ENCODE measurements at places on chromosomes 3 and 15.

GRCh38 chr3:107938143-107938542 lies 152.7 kb downstream of the CD47 start:
- DNase-seq: no peak

DNA sequence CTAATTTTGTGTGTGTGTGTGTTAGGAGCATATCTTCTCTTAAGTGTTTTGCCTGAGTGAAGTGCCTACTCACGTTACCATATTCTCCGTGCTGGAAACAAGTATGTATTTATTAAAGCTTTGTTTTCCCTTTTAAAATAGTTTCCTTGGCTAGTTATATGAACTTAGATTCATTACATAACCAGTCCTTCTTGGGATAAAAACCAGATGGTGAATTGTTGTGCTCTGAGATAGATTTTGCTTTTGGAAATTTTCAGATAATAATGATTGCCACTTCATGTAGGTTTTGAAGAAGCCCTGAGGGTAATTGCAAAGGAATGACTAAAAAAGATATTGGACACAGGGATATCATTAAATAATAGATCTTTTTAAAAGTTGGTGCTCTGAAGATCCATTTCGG lies 390.2 kb upstream of the SGO1 start:
- DNase-seq: no peak

DNA sequence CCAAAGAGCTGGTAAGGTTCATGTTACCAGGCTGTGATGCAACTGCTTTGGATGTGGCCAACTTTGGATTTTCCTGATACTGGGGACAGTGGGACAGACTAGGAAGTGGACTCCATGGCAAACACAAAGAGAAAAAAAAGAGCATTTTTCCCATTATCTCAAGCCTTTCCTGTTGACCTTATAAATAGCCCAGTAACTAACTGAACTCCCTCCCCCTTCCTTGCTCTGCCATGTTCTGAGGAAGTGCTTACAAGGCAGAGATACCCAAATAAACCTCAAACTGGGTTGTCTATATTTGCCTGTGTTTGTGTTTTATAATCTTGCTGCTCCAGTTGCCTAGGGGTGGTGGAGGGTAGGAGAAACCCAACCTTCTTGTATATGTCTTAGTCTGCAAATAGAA lies 27.3 kb upstream of the SLC9A9 start:
- no peak for DNase-seq

DNA sequence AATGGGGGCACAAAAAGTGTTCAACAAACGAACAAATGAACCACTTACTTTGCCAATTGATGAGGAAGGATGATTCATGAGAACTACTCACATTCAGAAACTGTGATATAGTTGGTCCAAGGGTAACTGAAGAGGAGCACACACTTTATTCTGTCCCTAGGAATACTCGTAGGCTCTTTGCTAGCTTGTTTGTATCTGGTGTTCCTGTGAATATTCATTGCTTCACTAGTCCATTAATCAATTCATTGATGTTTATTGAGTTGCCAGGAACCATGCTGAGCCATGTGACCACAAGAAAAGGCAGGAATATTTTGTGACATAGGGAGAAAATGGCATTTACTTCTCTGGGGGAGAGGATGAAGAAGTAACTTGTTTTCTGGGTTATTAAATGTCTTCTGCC lies 338.3 kb downstream of the IL20RB start:
- no peak for DNase-seq

GRCh38 chr15:76529911-76530310 lies 193.3 kb downstream of the ISL2 start:
- no peak for DNase-seq

GRCh38 chr3:194661946-194662345 lies 10.0 kb downstream of the LSG1 start:
- DNase-seq: no peak

DNA sequence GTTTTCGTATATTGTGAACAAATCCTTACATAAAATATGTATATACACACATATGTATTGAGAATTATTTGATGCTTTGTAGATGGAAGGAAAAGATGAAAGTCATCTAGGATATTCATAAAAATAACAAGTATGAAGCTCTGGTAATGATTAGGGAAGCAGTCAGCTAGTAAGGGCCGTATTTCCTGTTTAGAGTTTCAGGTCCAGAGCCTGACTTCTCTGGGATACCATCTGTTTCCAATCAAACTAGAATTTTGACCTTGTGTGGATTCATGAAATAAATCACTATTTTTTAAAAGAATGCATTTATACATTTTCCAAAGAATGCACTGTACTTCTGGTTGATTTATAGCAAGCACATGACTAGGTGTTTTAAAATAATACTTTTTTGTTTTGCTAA lies 156.1 kb upstream of the CGNL1 start:
- DNase-seq: no peak

GRCh38 chr3:33799202-33799551 lies 747 bp downstream of the PDCD6IP start:
- no peak for DNase-seq

DNA sequence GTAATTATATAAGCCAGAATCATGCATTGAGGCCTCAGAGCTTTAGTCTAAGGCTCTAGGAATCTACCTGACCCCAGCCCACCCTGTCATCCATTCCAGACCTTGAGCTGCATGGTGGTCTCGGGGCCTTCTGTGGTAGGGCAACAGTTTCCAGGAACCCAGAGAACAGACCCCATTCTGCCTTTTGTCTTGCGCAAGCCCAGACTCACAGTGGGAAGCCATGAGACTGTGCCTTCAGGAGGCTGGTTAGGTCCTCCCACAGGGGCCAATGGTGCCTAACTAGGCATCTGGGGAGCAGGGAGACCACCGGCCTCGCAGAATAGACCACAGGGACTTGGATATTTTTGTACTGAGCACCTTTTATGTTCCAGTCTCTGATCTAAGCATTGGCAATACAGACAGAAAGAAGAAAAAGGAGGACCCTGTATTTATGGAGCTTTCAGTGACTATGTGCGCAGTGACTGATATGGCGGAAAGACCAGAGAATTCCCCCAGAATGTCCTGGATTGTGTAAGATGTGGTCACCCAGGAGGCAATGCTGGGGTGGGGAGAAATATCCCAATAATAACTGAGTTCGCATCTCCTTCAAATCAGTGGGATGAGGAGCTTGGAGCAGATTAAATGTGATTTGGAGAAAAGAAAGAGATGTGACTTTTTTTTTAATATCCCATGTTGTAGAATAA lies 40.1 kb downstream of the MCF2L2 start:
- DNase-seq: no peak

DNA sequence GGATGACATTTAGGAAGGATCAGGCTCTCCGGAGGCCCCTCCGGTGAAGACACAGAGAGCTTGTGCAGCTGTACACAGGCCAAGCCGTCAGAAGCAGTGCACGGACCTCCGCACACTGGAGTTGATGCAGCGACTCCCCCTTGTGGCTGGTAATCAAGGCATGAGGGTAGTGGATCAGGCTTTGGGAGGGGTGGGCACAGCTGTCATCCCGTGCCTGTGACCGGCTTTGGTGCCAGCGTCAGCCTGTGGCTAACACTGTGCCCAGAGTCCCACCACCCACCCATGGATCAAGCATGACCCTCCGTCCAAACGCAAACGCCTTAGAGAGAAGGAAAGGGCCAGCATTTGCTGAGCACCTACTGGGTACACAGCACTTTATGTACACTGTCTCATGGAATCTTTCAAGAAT lies 8.2 kb upstream of the GRIP2 start:
- DNase-seq: no peak

DNA sequence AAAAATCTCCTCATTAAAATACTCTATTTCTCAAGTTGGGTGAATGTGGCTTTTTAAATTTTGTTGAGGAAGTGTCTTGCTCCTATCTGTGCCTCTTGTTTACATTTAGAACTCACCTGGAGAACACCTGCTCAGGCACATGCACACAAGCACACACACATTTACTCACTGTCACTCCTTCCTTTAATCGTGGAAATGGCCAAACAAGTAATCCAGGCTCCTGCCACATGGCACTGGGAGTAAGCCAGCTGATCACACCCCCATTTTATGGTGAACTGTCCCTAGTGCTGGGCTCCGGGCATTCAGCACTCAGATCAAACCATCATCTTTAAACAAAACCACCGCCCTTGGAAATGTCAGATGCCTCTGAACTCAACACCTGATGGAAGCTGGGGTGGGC lies 204.7 kb upstream of the BHLHE40 start:
- no peak for DNase-seq

DNA sequence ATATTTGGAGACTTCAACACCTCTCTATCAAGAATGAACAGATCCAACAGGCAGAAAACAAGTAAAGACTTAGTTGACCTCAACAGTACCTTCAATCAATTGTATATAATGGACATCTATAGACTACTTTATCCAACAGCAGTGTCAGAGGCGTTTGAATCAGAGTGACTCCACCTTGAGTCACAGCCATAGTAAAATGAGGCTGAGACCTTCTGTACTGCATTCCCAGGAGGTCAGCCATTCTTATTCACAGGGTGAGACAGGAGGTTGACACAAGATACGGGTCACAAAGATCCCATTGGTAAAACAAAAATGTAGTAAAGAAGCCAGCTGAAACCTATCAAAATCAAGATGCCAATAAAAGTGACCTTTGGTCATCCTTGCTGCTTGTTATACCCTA lies 299.8 kb downstream of the CNTN3 start:
- no peak for DNase-seq

GRCh38 chr3:152061296-152061695 lies 187.9 kb downstream of the SUCNR1 start:
- no peak for DNase-seq

DNA sequence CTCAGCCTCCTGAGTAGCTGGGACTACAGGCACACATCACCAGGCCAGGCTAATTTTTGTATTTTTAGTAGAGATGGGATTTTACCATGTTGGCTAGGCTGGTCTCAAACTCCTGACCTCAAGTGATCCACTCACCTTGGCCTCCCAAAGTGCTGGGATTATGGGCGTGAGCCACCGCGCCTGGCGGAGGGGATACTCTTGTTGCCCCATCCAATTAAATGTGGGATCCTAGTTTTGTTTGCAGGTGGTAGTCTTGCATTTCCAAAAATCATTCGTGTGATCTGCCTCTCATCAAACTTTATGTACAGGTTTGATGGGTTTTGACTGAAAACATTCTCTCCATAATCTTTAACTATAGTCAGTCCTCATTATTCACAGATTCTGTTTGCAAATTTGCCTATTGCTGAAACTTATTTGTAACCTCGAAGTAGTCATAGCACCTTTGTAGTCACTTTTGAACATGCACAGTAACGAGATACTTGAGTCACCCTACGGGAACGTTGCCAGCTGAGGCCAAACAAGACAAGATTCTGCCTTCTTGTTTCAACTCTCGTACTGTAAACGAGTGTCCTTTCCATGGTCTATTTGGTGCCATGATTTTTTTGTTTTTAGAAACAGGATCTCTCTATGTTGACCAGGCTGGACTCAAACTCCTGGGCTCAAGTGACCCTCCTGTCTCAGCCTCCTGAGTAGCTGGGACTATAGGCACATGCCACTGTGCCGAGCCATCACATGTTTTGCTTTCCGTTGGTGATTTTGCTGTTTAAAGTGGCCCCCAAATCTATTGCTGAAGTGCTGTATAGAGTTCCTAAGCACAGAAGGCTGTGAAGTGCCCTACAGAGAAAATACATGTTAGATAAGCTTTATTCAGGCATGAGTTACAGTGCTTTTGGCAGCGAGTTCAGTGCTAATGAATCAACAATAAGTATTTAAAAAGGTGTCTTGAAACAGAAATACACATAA lies 8.1 kb upstream of the MAPK6 start:
- no peak for DNase-seq

GRCh38 chr3:45790596-45790995 lies 5.7 kb downstream of the SLC6A20 start:
- DNase-seq: no peak

DNA sequence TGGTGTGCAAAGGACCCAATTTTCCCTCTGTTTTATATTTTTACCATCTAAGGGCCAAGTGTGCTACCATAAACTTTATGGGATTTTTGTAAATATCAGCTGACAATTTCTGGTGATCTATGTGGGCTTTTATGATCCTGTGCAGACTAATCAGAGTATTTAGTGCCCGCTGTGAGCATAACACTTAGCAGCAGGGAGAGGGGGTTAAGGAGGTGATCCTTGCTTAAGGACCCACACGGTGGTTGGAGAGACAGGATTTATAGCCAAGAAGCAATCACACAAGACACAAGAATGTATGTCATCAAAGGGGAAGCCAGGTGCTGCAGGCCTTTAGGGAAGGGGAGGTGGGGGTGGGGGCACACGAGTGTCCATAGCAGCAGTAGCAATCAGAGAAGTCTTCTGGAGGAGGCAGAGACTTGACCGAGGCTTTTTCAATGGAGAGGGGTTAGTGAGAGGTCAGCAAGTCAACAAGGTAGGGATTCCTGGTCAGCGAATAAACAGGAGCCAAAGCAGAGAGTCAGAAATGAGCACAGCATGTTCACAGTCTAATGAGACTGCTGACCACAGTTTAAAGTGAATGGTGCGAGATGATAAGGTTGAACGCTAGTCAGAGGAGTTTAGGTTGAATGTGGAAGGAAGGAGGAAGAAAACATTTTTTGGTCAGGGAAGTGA lies 4.5 kb upstream of the CACNA1D start:
- DNase-seq: no peak

DNA sequence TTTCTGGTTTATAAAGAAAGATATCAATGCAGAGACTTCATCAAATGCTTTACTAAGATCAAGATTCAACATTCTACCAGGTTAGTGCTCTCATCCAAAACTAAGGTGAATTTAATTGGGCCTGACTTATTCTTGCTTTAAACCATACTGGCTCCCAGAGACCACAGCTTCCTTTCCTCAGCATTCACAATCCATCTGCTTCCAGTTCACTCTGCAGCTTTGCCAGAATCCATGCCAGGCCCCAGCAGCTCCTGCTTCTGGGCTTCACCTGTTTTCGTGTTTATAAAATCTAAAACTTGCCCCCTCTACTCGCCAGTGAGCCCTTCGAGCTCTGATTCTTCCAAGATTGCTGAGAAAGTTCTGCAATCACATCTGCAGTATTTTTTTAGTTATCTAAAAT lies 2.3 kb downstream of the CPB1 start:
- no peak for DNase-seq

Data from stimulated activated CD4-positive, alpha-beta T cell treated with anti-CD3 and anti-CD28 coated beads, Interleukin-1b, Interleukin-23, amount 100 ng/mL, for 1 hour (primary cell).